Left ventricle myocardium superior (tissue), 1 donor: ENCODE measurements at places on chromosomes 4 and X.

DNA sequence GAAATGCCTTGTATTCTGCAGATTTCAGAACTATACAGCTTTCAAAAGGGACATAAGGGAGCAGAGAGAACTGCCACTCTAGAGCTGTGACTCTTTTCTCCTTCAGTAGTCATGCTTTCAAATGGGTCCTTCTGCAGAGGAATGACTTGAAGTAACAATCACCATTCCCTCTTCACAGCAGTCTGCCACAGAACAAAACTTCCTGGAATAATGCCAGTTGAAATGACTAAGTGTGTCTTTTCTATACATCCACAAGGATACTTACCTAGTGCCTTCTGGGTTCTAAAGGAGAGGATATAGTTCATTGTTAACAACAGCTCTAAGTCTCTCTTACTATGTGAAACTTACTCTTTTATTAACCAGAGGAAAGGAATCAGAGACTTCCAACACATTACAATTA, 515.4 kb upstream of the ATOH1 start:
- no peak for DNase-seq

- no peak for DNase-seq
Measured at GRCh38 chr4:24024605-24025004, 134.8 kb upstream of the PPARGC1A start.

DNA sequence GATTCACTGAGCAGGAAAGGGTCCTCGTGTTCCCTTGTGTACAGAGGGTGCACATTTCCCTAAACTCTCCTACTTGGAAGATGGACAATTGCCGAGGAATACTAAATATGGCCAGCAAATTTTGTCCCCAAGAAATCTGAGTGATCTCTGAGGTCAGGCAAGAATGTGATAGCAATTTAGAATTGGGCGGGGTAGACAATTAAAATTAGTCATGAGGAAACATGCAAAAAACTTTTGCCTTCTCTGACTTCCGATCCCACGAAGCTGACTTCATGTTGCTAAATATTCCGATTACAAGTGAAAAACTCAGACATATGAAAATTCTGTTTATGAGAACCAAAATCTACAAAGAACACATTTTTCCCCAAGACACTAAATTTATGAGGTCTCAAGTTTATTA, 453.9 kb upstream of the ZFP42 start:
- DNase-seq: no peak

DNA sequence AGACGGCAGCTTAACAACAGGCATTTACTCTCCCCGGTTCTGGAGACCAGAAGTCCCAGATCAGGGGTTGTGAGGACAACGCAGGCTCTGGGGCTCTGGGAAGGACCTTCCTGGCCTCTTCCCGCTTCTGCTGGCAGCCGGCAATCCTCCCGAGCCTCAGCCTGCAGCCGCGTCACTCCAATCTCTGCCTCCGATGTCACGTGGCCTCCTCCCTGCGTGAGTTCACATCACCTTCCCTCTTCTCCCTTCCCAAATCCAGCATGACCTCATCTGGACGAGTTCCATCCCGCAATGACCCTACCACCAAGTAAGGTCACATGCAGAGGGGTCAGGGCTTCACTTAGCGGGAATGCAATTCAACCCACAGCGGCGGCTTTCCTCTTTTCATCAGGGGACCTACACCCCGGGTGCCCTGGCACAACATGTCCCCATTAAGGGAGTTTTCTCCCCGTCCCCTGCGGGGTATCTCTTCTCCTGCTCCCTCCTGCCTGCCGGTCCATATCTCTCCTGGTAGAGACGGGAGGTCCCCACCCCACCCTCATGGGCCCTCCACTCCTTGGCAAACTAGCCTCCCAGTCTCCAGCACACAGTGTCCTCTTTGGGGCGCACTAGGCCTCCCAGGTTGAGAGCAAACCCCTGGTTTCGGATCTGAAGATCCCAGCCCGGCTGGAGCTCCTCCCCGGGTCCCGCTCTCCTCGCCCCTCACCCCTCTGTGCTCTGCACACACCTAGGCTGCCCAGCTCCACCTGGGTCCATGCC, 25.5 kb downstream of the ABLIM2 start:
- DNase-seq: no peak

- no peak for DNase-seq
Measured at GRCh38 chr4:189443341-189443740, 497.3 kb upstream of the FRG1 start.

GRCh38 chr4:15778289-15779241, at the start of gene CD38:
TSS of gene CD38 (plus strand) at chr4:15778328. CDS start at chr4:15778415, 87 bp downstream.
- DNase-seq: peak; percentile 62

DNA sequence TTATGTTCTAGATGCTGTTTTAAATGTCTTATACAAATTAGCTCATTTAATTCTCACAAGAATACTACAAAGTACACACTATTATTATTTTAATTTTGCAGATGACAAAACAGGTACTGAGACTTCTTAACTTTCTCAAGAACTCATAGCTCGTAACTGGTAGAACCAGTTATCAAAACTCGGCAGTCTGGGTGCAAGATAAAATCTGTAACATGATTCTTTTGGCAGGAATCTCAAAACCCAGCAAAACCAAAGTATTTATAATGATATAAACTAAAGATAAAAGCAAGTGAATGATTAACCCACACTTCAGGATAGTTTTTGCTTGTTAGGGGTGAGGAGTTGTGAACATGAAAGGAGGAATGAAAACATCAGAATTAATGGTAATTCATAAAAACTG, 27.6 kb downstream of the CLNK start:
- no peak for DNase-seq

- DNase-seq: no peak
Measured at GRCh38 chr4:79833857-79834256, 239.2 kb downstream of the ANTXR2 start.

- no peak for DNase-seq
Measured at GRCh38 chr4:44761306-44761705, 35.0 kb upstream of the GNPDA2 start.

DNA sequence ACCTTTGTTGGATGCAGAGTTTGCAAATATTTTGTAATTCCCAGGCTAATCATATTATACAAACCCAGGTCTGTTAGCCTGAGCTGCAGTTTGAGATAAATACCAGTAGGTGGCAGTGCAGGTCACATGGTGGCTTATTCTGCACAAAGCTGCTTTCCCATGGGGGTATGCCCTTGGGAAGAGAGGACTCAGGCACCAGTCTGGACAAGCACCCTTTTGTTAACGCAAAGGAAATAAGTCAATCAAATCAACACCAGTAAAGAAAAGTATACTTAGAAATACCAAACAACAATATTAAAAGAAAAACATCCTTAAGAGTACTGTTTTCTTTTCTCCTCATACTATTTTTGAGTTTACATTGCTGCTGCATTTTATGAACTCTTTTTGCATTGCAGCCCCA, 389.0 kb upstream of the ZFP42 start:
- no peak for DNase-seq

DNA sequence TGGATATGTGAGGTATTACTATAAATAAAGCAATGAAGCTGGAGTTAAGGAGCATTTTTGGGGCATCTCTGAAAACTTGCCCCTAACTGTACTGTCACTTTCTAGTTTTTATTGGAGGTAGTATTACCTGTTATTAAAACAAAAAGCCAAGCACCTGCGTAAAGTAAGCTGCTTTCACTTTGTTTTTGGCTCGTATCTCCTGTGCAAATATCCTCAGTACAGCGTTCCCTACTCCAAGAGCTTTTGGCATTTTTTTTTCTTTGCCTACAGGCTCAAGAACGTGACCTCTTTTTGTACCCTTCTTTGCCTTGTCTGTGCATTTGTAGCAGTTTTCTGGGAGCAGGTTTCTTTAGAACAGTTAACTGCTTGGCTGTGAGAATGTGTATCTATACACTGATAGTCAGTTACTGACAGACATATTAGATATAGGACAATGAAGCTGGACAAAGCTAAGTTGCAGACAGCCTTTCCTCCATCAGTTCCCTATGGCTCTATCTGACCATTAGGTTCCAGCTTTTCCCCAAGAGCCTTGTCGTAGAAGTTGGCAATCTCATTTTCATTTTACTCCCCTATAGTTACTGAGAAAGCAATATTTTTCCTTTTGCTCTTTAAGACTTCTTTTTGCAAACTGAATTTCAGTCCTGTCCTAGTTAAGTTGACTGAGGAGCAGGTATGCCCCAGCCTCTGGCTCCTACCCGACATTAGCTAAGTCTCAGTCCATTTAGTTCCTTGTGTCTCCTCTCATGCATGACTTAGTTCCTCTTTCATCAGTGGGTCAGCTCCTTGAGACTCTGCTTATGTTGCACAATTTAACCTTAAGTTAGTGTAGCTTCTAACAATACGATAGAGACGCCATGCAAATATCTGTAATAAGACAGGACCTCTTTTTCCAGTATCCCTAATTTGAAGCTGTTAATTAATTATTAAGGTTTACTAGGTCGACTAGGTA, 71.5 kb upstream of the HPRT1 start:
- DNase-seq: no peak

- no peak for DNase-seq
Measured at GRCh38 chrX:50827996-50828395, 14.0 kb upstream of the SHROOM4 start.

- no peak for DNase-seq
Measured at GRCh38 chrX:10577853-10578252, 42.5 kb downstream of the MID1 start.

DNA sequence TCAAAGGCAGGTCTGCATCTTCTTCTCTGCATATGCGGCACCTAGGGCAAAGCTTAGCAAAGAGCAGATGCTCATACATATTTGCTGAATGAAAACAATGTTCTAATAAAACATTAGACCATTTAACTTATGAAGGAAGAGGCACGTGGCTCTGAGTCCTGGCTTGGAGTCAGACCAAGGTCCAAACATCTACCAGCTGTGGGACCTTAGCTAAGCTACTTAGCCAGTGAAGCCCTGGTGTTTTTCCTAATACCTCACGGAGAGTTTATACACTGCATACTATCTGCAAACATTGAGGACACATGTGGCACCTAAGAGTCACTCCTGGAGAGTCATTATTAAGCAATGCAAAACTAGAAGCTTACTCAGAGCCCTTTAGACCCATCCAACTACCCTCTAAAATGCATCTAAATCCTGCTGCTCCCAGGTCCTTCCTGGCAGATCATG, 9.0 kb downstream of the PDGFC start:
- no peak for DNase-seq

DNA sequence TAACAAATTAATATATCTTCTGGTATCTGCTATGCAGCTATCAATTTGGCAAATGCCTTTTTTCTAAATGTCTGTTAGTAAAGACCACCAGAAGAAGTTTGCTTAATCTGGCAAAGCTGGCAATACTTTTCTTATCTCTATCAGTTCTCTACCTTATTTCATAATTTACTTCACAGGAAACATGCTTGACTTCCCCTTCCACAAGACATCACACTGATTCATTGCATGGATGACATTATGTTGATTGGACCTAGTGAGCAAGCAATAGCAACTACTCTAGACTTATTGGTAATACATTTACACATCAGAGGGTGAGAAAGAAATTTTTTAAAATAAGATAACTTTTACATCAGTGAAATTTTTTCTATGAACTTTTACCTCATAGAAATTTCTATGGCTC, 66.0 kb upstream of the RLIM start:
- DNase-seq: no peak

- DNase-seq: no peak
Measured at GRCh38 chr4:144655491-144655890, 9.5 kb downstream of the HHIP start.

GRCh38 chr4:2378401-2378800, 40.0 kb downstream of the ZFYVE28 start:
- DNase-seq: no peak
